ENCODE measurements at places on chromosomes 16 and 17.
A peak's percentile ranks its signal among the peaks of the same experiment; 100 is the strongest.

- no peak for DNase-seq
Measured at GRCh38 chr16:86778108-86778745, 199.9 kb downstream of the FOXL1 start.

DNA sequence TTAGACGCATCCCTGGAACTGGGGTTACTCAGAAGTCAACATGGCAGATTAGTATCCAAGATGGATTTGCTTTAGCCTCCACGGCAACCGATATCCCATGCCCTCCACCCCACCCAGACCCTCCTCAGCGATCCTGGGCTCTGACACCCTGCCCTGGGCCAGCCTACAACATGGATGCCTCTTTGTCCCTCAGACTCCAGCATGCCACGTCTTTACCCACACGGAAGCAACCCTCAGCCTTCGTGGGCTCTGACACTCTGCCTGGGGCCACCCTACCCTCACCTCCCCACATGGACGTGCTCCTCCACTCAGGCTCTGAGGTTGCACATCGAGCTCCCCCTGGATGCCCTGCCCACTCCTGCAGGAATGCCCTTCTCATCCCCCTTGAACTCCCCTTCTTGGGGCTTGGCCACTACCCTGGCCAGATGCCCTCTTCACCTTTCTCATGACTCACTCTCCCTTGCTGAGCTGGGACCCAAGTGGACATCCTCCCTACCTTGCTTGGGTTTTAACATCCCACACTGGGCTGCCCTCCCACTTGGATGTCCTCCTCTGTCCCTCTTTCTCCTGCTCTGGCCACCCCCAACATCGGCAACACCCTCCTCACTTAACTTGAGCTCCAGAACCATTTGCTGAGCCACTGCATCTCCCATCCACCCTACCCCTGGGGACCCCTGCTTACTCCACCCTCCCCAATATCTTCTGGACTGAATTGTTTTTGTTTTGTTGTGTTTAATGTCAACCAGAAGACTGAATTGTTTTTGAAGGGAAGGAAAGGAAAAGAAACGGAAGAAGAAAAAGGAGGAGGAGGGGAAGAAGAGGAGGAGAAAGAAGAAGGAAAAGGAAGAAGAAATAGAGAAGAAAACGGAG, 18.3 kb upstream of the TMEM92 start:
- DNase-seq, result no peak

- no peak for DNase-seq
Measured at GRCh38 chr16:55248494-55248893, 75.5 kb upstream of the IRX6 start.

GRCh38 chr17:50360486-50361115, 12.4 kb downstream of the MRPL27 start:
- DNase-seq, result no peak

GRCh38 chr17:77496831-77497577, 356.2 kb downstream of the SEC14L1 start:
- DNase-seq, result no peak

DNA sequence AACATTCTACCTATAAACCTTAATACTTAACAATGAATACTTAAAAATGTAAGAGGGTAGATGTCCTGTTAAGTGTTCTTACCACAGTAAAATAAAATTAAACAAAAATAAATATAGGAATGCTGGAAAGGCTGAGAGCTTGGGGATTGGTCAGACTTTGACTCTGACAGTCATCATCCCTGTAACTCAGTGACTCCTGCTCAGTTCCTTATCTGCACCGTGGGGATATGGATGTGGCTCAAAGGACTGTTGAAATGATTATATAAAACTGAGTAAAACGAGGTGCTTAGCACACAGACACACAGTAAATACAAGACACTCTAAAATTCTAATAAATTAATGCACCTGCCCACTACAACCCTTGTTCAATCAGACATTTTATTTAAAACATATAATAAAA, 338.6 kb downstream of the TMEM114 start:
- DNase-seq, result no peak

DNA sequence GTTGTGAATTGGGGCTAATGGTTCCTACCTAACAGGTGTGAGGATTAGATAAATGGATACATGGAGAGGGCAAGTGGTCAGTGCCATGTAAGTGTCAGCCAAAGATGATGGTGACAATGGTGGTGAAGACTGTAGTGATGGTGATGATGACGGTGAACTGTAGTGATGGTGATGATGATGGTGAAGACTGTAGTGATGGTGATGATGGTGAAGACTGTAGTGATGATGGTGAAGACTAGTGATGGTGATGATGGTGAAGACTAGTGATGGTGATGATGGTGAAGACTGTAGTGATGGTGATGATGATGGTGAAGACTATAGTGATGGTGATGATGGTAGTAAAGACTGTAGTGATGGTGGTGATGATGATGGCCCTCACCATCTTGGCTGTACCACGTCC, 18.1 kb upstream of the GNG13 start:
- DNase-seq, result no peak

GRCh38 chr16:86962913-86963312, 354.3 kb downstream of the C16orf95 start:
- DNase-seq, result no peak

- DNase-seq, result no peak
Measured at GRCh38 chr16:74304164-74304834, 7.7 kb downstream of the PSMD7 start.

- no peak for DNase-seq
Measured at GRCh38 chr17:2542456-2542855, 30.8 kb upstream of the METTL16 start.

GRCh38 chr17:69796078-69796477, 278.9 kb upstream of the KCNJ16 start:
- DNase-seq, result no peak

- peak; percentile 37 for DNase-seq
Measured at GRCh38 chr17:76497979-76498875, 3.0 kb downstream of the RHBDF2 start.

GRCh38 chr17:17990282-17990681, 17.6 kb downstream of the DRC3 start:
- no peak for DNase-seq

GRCh38 chr17:67270416-67270815, 25.4 kb upstream of the HELZ start:
- no peak for DNase-seq

DNA sequence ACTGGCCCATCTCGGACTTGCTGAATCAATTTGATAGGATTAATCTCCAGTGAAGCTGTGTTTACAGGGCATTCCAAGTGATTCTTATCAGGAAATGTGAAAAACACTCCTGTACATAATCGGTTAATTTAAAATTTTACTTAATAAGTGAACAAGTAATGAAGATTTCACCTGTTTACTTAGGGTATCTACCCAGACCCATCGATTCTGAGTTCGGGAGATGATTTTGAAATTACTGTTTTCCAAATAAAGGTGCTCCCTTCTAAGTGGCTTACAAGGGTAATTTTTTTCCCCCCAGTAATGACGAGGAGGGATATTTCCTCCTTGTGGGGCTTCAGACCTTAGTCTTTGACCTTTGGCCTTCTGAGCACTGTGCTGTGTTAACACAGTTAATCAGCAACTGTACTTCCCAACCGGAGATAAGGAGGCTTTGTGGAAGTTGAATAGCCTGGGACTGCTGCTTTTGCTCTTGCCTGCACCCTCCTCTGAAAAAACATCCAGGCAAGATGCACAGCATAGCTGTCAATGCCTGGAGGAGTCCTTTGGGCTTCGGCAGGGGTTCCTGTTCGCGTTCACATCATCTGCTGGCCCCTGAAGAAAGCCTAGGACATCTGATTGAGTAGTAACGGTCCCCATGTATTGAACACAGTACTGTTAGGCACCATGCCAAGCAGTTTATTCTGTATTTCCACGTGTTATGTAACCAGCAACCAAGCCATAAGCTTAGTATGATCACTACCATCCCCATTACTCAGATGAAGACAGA, 1.8 kb downstream of the FAHD1 start:
- no peak for DNase-seq

GRCh38 chr17:48907713-48908046, 527 bp upstream of the UBE2Z start:
- DNase-seq, result no peak

GRCh38 chr17:78038748-78039288, 80.3 kb downstream of the TNRC6C start:
- DNase-seq, result no peak

DNA sequence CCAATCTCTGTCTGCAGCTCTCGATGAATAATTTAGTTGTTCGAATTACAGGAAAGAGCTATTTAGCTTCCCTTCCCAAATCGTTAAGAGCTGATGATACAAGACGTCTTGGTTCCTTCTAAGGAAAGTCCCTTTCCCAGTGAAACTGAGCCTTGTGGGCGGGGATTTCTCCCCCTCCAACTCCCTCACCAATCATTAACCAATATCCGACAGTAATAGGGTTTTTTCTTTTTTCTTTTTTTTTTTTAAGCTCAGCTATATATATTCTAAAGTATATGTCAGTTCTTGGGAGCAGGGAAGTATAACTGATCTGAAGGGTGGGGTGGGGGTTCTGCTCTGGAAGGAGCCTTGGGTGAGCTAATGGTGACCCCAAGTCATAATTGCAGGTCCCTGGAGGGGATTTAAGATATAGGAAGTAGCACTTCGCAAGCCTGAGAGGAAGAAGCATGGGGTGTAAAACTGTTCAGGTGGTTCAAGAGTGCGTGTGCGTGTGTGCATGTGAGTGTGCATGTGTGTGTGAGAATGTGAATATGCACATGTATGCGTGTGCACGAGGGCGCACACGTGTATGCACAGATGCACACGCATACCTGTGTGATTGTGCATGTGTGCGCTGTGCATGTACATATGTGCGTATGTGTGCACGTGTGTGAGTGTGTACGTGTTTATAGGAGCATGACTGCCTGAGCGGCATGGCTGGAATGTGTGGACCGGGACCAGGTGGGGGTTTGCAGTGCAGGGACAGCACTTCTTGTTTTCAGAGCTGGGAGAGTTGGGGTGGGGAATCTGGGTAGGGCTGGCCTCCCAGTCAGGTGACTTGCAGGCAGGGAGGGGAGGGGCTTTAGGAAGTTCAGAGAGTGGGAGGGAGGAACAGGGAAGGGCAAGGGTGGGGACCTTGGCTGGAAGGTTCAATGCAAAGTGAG, 42.7 kb downstream of the SOCS3 start:
- no peak for DNase-seq

GRCh38 chr16:33059206-33059605, 134.8 kb upstream of the TP53TG3C start:
- no peak for DNase-seq

GRCh38 chr16:77780378-77780837, 8.0 kb upstream of the VAT1L start:
- no peak for DNase-seq

DNA sequence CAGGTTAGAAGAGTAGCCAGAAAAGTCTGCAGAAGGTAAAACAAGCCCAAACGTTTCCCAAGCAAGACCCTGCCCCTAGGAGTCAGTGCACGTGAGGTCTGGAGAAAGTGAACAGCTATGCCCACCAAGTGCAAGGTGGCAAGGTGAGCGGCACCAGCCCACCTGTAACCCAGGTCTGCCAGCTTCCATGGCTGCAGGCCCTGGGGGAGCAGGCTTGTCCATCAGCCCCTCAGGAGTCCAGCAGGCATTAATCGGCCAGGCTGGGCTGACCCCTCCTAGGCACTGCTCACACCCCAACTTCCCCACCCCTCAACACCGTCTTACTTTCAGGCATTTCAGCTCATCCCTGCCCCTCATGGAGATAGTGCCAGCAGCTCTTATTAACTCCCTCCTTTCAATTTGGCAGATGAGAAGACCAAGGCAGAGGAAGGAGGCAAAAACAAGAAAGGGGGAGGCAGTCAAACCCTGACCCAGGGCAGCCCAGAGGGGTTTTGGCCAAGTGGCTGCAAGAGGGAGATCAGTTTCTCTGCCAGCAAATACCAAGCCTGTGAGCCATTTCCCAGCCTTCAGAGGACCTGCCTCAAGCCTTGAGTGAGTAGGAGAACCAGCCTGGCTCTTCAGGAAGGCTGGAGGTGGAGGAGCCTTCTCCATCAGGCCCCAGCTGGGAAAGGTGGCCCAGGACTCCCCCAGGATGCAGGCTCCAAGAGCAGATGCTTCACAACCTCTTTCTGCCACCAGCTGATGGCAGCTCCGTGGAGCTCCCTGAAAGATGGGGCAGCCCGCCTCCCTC, 14.7 kb downstream of the BEAN1 start:
- DNase-seq, result no peak

DNA sequence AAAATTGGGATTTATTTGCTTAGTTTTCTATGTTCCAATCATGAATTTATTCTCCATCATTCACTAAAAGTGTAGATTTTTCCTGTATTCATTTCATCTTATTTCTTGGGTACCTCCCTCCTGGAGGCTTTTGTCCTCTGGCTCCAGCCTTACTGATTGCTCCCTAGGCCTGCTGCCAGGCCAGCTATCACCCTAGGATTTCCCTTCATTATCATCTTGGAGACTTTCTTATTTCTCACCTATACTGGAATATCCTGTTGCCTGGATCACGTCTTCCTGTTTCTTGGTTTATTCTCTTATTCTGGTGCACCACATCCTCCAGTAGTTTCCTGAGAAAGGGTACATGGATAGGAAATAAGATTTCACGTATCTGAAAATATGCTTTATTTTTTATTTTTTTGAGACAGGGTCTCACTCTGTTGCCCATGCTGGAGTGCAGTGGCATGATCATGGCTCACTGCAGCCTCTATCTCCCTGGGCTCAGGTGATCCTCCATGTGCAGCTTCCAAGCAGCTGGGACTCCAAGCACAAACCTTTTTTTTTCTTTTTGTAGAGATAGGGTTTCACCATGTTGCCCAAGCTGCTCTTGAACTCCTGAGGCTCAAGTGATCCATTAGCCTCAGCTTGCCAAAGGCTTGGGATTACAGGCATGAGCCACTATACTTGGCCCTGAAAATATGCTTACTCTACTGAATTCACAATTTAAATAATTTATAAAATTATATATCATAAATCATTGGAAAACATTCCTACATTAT, 13.3 kb upstream of the KPNB1 start:
- DNase-seq, result no peak

GRCh38 chr17:1379208-1379929, 20.7 kb downstream of the YWHAE start:
- DNase-seq, result no peak

DNA sequence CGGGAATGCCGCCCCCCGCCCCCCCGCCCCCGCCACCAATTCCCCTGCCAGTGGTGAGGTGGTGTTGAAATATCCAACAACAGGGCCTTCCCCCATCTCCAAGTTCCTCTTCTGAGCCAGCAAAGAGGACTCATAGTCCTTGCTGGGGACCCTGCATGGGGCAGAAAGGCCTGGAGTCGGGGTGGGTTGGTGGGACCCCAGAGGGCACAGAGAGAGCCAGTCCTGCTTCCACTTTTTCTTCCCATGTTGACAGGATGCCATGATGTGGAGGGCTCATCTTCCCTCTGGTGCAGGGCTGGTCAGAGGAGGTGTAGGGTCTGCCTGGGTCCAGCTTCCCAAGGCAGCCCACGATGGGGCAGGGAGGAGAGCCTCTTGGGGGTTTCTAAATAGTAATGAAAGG, 49.0 kb upstream of the PIK3R6 start:
- DNase-seq, result no peak

All from glomerular endothelial cell (primary cell).